ENCODE measurements at places on chromosomes 13 and 19.
A peak's percentile ranks its signal among the peaks of the same experiment; 100 is the strongest.

GRCh38 chr13:96771486-96772367 lies 222.5 kb downstream of the OXGR1 start:
- no peak for DNase-seq

DNA sequence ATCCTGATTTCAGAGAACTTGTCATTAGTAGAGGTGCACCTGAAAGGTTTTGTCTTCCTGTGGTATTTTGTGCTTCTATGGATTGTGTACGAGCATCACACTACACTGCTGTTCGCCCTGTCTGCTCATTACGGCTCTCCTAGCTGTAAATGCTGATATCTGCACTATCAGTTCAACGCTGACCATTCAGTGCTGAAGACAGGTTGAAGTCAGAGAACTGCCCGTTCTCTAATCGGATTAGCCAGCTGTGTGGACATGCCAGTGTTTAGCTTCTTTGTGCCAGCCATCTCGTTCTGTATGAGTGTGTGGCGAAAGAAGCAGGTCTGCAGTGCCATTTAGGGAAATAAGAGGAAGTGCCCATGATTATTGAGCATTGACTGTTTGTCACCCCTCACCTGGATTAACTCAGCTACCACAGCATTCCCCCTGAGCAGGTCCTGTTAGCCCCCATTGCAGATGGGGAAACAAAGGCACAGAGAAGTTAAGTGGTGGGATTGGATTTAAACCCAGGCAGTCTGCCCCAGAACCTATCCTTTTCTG lies 21.6 kb upstream of the C1QTNF9 start:
- DNase-seq: no peak

- no peak for DNase-seq
Observed at GRCh38 chr13:113457510-113457909, 4.2 kb upstream of the ADPRHL1 start.

DNA sequence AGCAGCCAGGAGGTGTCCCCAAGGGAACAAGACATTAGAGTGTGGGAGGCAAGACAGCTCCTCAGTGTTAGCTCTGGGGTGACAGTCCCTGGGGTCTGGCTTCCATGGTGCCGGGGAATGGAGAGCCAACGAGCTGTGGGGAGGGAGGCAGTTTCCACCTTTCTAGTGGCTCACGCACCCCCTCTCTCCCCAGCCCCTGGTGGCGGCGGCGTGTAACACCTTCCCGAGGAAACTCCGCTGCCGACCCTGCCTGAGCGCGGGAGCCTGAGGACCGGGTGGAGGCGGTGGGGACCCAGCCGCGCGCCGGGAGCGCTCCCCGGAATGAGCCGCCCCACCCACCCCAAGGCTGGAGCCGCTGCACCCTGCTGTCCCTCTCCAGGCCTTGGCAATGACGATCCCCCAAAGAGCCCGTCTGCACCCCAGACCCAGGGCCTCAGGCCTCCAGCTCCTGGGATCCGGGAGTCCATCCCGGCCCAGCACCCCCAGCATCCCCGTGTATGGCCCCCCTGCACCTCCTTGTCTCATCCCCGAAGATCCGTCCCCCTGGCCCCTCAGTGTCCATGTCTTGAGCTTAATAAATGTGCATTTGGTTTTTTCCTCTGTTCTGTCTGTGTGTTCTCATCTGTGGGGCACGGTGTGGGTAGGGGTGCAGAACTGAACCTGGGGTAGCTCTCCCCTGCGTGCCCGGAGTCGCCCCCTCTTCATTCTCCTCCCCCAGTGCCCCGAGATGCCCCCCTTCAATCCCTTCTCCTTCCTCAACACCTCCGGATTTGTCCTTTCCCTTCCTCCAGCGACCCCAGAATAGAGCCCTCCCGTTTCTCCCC lies 622 bp upstream of the FXYD5 start:
- DNase-seq: no peak

DNA sequence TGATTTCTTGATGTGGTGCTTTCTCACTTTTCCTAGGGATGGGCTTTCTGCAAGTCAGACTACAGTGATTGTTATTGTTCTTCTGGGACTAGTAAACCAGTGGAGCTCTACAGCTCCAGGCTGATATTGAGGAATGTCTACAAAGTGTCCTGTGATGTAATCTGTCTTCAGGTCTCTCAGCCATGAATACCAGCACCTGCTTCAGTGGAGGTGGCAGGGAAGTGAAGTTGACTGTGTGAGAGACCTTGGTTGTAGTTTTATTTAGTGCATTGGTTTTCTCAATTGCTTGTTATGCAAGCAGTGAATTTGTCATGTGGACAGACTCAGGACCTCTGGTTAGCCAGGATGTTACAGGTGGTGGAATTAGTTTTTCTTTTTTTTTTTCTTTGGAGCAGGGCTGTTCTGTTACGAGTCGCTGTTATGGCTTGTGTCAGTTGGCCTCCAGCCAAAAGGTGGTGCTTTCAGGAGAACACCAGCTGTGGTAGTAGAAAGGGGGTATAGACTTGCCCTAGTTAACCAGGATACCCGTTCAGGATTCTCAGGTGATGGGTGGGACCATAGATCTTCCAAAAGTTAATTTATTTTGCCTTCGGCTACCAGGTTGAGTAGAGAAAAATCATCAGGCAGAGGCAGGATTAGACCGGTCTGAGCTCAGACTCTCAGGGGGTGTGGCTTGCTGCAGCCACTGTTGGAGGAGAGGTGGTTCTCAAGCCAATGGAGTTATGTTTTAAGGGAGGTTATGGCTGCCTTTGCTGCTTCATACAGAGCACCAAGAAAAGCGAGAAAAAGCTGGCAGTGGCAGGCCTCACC lies 11.9 kb upstream of the ZNF675 start:
- DNase-seq: no peak

DNA sequence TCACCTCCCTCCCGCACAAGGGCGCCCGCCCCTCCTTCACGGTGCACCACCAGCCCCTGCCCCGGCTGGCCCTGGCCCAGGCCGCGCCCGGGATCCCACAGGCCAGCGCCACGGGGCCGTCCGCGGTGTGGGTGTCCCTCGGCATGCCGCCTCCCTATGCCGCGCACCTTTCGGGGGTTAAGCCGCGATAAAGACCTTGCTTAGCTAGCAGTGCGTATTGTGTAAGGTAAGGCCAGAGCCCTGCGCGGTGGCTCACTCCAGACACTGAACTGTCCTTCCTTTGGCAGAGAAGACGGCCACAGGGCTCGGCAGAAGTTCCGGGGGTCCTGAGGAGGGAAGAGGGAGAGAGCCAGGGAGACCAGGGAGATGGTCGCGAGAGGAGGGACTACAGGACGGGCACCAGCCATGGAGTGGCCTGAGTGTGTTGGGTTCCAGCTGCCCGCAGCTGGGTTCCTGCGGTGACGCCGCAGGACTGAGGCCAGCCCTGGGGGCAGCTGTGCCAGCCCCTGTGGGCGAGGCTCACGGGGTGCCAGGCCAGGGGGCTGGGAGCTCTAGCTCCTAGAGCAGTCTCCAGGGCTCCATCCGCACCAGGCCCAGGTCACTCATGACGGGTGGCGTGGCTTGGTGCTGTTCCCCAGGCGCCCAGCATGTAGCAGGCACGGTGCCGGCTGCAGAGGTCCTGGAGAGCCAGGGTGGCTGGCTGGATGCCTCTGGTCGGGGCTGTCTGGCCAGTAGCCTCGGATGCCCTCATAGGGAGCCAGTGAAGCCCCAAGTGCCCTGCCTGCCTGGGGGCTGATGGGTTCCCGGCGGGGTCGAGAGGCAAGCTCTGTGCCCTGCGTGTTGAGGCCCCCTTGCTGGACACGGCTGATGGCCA lies 7.7 kb downstream of the PLEKHJ1 start:
- DNase-seq: no peak

DNA sequence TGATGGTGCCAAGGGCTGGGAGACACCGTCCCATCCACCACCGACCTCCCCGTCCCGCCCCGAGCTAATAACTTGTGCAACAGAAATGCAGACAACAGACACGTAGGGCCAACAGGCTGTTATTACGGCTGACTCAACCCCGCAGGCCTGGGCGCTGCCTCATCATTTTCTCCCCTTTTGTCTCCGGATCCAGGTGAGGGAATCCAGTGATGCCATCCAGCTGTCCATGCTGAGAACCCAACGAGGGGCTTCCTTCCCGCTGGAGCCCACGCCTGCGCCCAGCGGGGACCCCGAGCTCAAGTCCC lies 6.4 kb upstream of the DIRAS1 start:
- no peak for DNase-seq

DNA sequence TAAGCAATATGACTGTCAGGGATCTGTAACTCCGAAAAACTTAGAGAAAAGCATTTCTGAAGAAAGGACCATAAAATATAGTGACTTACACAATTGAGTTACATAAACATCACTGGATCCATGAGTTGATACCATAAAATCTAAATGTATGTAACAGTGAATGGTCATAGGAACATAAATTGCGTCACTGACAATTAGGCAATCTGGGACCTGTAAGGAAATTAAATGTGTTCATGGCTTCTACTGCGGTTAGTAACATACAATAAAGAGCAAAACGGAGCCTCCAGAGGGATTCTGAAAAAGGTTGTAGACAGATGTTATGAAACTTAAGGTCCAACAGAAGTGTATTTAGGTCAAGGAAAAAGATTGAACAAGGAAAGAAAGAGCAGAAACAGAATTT lies 27.1 kb downstream of the POU4F1 start:
- no peak for DNase-seq

GRCh38 chr13:92716749-92717148 lies 509.9 kb upstream of the GPC6 start:
- no peak for DNase-seq

DNA sequence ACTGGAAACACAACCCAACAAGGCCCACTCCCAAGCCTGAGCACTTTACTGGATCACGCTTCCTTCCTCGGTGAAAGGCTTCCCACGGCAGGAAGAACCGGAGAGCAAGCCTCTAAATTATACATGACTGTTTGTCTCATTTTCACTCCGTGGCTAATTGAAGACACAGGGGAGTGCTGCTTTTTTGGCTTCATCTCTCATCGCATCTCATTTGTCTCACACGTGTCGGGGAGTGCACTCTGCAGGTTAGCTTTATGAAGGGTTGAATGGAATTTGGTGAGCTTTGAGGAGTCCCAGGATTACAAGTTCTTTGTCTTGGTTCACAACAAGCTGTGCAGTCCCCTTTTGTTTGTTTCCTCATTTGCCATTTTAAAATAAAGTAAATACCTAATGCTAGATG lies 544.6 kb downstream of the GPC6 start:
- DNase-seq: no peak

- DNase-seq: no peak
Observed at GRCh38 chr13:100075700-100076587, 12.9 kb upstream of the PCCA start.

DNA sequence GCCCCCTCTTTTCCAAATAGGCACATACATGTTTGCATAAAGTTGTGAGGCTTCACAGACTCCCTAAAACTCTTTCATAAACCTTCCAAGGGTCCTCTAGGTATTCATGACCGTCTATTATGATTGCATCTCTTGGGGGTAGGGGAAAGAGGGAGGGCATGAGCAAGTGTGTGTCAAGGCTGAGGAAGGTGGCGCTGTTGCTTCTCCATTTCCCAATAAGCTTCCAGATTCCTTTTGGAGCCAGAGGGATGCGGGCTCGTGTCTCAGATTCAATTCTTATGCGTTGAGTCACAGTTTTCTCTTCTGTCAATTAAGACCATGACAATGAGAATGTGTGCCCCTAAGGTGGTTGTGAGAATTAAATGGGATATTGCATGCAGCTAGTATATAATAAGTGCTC lies 51.0 kb upstream of the CYP2A7 start:
- no peak for DNase-seq

- DNase-seq: peak; percentile 23
Observed at GRCh38 chr19:40141551-40141950, 49.7 kb upstream of the MAP3K10 start.

GRCh38 chr13:37942929-37943328 lies 73.4 kb upstream of the TRPC4 start:
- DNase-seq: no peak

DNA sequence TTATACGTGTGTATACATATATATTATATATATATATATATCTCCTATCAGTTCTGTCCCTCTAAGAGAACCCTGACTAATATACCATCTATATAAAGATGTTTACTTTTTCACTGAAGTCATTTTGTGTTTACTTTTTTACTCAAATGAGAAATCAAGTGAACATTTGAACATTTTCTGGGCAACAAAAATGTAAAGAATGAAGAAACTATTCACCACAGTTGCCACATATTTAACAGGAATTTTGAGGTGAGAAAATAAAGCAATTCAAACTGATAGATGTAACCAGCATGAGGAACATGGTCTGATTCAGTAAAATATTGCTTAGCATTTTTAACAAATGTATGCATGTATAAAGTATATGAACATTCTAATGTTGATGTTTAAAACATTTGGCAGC lies 299.2 kb upstream of the KLHL1 start:
- no peak for DNase-seq

- DNase-seq: no peak
Observed at GRCh38 chr19:30069535-30070197, 127.6 kb downstream of the URI1 start.

GRCh38 chr13:91308299-91308698 lies 39.2 kb upstream of the MIR17HG start:
- no peak for DNase-seq

- no peak for DNase-seq
Observed at GRCh38 chr13:57352114-57352513, 185.1 kb downstream of the PRR20E start.

- DNase-seq: peak; percentile 22
Observed at GRCh38 chr13:39148513-39148961, 110.3 kb downstream of the NHLRC3 start.

GRCh38 chr13:26435646-26436045 lies 121.8 kb upstream of the WASF3 start:
- no peak for DNase-seq

GRCh38 chr19:31054430-31054829 lies 294.8 kb downstream of the TSHZ3 start:
- DNase-seq: peak; percentile 22

- peak; percentile 76 for DNase-seq
Observed at GRCh38 chr19:15248648-15249527, 16.6 kb upstream of the EPHX3 start.

GRCh38 chr19:2064788-2065524 lies 13.9 kb upstream of the MKNK2 start:
- DNase-seq: no peak

- DNase-seq: no peak
Observed at GRCh38 chr19:38221919-38222830, 1.8 kb downstream of the DPF1 start.

DNA sequence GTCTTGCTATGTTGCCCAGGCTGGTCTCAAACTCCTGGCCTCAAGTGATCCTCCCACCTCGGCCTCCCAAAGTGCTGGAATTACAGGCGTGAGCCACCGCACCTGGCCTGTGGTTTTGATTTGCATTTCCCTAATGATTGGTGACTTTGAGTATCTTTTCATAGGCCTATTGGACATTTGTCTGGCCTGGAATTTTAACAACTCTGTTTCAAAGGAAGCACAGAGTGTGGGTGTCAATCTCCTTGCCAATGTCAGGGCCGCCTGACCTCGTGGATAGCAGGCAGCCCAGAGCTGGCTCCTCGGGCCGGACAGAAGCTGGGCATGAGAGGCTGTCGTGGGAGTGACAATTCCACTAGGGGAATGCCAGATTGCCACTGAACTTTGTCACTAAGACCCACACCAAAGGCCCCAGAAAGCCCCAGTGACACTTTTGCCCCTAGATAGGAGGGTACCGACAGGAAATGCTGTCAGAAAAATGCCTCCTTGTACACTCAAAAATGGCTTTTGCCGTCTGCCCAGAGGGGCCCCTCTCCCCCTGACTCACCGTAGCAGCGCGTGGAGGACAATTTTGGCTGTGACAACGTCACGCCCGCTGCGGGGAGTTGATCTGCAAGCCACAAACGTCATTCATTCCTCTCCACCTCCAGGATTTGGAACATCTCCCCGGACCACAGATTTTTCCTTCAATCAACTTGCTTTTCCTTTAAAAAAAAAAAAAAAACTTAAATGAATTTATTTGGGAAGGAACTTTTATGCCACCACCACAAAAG lies 11.7 kb upstream of the ADGRE5 start:
- no peak for DNase-seq

GRCh38 chr13:105219651-105220050 lies 1315.8 kb downstream of the EFNB2 start:
- no peak for DNase-seq

- DNase-seq: no peak
Observed at GRCh38 chr13:91349992-91350911, 2.8 kb downstream of the MIR17HG start.
